ENCODE measurements at places on chromosomes 6 and 20.

DNA sequence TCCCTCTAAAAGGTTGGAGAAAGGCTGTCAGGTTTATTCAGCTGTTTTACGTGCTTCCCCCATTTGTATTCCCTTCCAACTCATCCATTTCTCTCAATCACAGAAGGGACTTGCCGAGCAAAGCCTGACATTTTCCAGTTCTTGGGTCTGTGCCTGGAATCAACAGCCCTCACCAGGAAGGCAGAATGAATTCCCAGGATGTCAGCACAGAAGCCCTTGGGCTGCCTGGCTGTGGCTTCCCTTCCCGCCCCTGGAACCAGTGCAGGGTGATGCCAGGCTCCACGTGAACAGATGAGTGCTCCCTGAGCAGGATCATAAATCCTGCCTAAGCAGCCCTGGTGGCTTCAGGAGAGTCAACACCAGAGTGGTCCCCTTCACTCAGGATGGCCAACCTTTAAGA lies 86.1 kb upstream of the CD83 start:
- no peaks in the 10 kb centered on the region for H3K27me3 ChIP-seq
- H3K27ac ChIP-seq = no peak overlapping the region
- DNase-seq = no peak
- no peak overlapping the region for H3K4me3 ChIP-seq
- H3K4me1 ChIP-seq = no peaks in the 10 kb centered on the region

DNA sequence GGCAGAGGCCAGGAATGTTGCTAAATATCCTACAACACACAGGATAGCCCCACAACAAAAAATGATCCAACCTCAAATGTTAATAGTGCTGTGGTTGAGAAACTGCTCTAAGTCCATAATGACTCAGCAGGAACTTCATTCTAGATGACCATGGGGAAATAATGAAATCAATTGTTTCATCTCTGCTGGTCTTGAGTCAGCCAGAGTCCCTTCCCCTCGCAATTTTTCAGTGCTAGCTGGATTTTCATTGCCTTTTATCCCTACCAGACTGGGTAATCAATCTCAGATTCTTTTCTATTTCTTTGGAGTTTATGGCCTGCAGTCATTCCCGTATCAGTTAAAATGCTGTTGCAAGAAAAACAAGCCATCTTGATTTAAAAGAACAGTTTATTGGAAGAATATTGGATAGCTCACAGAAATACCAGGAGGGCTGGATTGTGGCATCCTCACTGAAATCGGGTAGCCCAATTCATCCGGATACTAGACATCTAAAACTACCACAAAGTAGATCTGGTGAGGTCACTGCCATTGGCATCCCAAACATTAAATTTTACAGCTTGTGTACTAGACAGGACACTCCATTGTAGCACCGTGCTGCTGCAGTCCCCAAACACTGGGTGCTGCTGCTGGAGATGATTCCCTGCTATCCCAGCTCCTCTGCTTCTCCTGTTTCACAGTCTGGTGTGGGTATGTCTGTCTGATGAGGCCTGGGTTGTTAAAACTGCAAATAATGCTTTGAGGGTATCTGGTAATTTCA lies 30.3 kb upstream of the POPDC3 start:
- DNase-seq = no peak
- no peak overlapping the region for H3K4me3 ChIP-seq
- no peaks in the 10 kb centered on the region for H3K36me3 ChIP-seq
- H3K4me1 ChIP-seq = no peaks in the 10 kb centered on the region
- no peak overlapping the region for H3K27ac ChIP-seq
- H3K27me3 ChIP-seq = no peaks in the 10 kb centered on the region

- no peaks in the 10 kb centered on the region for H3K36me3 ChIP-seq
- H3K4me1 ChIP-seq = peaks cover 10% of the 10 kb centered on the region
- no peak overlapping the region for H3K4me3 ChIP-seq
- DNase-seq = peak; percentile 63
- H3K27me3 ChIP-seq = no peaks in the 10 kb centered on the region
These were observed 68.6 kb upstream of the FBXL4 start for GRCh38 chr6:99016355-99016754.

DNA sequence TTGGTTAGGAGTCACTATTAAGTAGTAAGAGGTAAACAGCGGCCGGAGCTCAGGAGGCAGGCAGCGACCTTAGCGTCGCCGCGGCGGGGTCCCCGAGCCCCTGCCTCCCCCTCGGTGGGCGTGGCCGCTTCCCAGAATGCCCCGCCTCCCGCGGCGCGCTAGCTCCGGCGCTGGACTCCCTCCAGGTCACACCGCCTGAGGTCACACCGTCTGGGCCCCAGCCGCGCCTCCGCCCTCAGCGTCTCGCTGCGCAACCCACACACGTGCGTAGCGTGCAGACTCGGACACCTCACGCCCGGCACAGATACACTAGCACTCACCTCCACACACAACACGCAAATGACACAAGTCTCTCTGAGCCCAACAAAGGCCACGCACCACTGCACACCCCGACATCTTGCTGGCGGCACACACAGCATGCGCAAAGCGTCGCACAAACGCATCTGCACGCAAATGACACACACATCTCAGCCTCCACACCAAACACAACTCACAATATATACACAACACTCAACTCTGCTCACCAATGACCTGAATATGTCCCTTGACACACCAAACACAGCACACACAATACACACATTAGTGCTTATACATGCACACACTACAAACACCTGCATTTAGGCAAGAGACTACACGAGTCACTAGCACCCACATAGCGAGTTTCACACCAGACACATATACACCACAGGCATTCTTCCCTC lies 17.6 kb upstream of the CDKN1A start:
- no peak overlapping the region for H3K27ac ChIP-seq
- no peak for DNase-seq
- H3K36me3 ChIP-seq = no peaks in the 10 kb centered on the region

GRCh38 chr6:158416883-158417759 lies 104.9 kb downstream of the TULP4 start:
- H3K27ac ChIP-seq = no peak overlapping the region
- no peaks in the 10 kb centered on the region for H3K36me3 ChIP-seq
- H3K4me1 ChIP-seq = no peaks in the 10 kb centered on the region
- DNase-seq = no peak
- H3K27me3 ChIP-seq = no peaks in the 10 kb centered on the region
- no peak overlapping the region for H3K4me3 ChIP-seq

GRCh38 chr6:36853325-36853724 lies 14.1 kb upstream of the CPNE5 start:
- H3K4me3 ChIP-seq = no peak overlapping the region
- H3K27me3 ChIP-seq = no peaks in the 10 kb centered on the region
- DNase-seq = no peak
- H3K27ac ChIP-seq = no peak overlapping the region

DNA sequence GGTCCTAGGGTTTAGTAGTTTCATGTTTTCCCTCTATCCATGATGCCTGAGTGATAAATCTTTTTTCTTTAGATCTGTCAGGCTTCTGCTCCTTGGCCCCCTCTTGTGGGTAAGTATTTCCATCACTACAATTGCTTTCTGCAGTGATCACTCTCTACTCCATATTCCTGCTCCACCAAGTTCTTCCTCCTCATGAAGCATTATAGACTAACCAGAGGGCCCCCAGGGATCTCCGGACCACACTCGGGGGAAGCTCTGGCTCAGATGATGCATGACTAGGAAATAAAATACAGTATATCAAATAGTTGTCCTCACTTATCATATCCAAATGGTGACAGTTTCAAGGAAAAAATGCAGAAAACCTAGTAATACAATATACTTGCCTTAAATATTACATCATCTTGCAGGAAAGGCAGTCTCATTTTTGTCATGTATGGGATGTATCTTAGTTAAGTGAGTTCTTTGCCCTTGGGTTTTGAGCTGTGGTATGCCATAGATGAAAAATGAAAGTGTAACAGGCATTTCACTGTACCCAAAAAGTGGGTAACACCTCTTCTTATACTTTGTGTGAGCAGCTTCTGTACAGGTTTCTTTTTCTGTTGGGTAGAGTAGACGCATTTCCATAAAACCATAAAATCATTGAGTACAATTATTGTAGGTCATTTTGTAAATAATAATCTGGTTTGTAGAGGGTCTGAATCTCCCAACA lies 200.9 kb upstream of the EYA4 start:
- peak; percentile 38 for DNase-seq
- H3K36me3 ChIP-seq = no peaks in the 10 kb centered on the region
- H3K4me3 ChIP-seq = no peak overlapping the region
- H3K27me3 ChIP-seq = no peaks in the 10 kb centered on the region

DNA sequence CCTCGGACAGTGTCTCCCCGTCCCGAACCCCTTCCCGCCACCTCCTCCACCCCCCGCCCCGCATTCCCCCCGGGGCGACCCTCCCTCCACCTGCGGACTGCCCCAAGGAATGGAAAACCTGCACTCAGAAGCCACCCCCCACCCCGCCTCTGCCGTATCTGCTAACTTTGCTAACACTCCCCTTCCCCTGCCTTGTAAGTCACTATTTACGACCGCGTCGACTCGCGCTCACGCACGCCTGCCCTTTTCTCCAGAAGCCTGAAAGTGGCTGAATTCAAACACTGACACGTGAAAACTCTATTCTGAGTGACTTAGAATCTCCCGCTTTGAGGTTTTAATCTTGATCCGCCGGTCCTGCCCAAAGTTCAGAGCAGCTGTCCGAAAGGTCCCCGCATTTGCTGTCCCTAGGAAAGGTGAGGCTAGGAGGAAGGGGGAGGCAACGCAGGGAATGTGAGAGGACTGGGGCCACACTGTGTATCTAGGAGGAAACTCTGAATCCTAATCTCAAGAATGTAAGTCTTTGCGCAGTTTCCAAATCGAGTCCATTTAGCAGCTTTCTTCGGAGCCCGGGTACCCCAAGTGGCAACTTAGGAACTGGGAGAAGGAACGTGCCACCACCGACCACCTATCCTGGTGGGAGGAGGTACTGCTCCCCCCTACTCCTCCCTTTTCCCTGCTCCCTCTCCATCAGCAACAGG lies 9.3 kb upstream of the POU3F2 start:
- no peak overlapping the region for H3K4me3 ChIP-seq
- H3K4me1 ChIP-seq = no peaks in the 10 kb centered on the region
- no peaks in the 10 kb centered on the region for H3K36me3 ChIP-seq
- H3K27me3 ChIP-seq = no peaks in the 10 kb centered on the region

GRCh38 chr6:5090603-5091002 lies 5.5 kb downstream of the PPP1R3G start:
- peaks cover 10% of the 10 kb centered on the region for H3K4me1 ChIP-seq
- no peaks in the 10 kb centered on the region for H3K36me3 ChIP-seq
- no peak for DNase-seq
- no peak overlapping the region for H3K27ac ChIP-seq

DNA sequence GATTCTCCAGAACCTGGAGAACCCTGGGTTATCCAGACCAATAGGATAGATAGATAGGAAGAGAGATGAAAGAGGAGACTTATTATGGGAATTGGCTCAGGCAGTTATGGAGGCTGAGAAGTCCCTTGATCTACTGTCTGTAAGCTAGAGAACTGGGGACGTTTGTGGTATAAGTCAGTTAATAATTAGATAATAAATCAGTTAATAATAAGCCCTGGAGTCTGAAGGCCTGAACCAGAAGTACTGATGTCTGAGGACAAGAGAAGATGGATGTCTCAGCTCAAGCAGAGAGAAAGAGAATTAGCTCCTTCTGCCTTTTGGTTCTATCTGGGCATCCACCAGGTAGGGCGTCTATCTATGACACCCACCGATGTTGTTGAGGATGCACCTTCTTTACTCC lies 72.9 kb upstream of the SLC22A23 start:
- no peak for DNase-seq
- H3K4me1 ChIP-seq = no peaks in the 10 kb centered on the region
- H3K36me3 ChIP-seq = no peaks in the 10 kb centered on the region
- H3K27ac ChIP-seq = no peak overlapping the region
- no peak overlapping the region for H3K4me3 ChIP-seq

- no peaks in the 10 kb centered on the region for H3K27me3 ChIP-seq
- H3K27ac ChIP-seq = no peak overlapping the region
- no peak overlapping the region for H3K4me3 ChIP-seq
- no peaks in the 10 kb centered on the region for H3K4me1 ChIP-seq
- H3K36me3 ChIP-seq = no peaks in the 10 kb centered on the region
These were observed 104.1 kb upstream of the SLC35B3 start for GRCh38 chr6:8539453-8539852.

DNA sequence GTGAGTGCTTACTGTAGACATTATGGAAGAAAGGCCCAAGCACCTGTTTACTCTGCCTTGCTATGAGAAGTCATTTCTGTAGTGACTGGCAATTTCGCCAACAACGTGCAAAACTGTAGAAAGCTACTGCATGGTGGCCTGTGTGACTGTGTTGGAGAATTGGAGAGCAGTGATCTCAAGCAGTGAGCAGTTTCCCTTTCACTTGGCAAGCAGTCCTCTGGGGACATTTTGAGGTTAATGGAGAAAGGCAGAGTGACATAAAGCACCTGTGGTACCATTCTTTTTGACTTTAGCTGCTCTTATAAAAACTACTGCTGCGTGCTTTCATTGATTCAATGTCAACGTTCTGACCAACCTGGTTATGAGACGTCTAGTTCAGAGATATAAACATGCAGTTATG lies 382.6 kb upstream of the JAG1 start:
- no peak for DNase-seq
- no peaks in the 10 kb centered on the region for H3K4me1 ChIP-seq
- no peaks in the 10 kb centered on the region for H3K36me3 ChIP-seq
- H3K27ac ChIP-seq = no peak overlapping the region
- no peaks in the 10 kb centered on the region for H3K27me3 ChIP-seq

DNA sequence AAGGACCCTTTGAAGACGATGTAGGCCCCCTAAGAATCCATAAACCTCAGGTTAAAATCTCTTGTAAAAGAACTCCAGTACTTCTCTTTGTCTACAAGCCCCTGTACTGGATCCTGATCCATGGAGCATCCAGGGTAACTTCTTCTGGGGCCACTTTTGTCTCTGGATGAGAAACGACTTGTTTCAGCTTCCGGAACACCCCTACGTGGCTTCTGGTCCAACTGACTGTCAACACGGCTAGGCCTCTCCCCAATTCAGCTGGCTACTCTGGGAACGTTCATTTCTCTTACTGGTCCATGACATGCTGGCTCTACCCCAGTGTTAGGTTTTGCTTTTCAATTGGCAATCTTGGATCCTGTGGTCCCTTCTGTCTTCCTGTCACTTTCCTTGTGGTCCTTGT lies 198.0 kb downstream of the BACH2 start:
- H3K4me1 ChIP-seq = no peaks in the 10 kb centered on the region
- H3K36me3 ChIP-seq = no peaks in the 10 kb centered on the region
- DNase-seq = no peak
